ENCODE measurements at places on chromosomes 1 and 21.

DNA sequence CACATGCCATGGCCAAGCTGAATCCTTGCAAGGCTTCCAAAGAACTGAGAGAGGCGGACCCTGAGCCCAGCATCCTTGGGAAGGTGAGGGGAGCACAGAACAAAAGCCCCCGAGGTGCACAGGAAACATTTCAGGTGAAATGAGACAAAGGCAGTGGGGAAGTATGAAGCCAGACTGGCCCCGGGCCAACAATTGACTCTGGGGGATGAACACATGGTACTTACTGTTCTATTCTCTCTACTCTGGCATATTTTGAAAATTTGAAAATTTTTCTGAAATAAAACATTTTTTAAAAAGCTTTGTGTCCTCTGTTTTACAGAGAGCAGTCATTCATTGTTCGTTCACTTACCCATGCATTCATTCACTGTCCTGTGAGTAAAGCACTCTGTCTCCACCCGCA lies 77.7 kb downstream of the GRIK3 start:
- DNase-seq, result no peak

- DNase-seq, result no peak
Measured at GRCh38 chr21:45319461-45320211, 31.9 kb upstream of the POFUT2 start.

DNA sequence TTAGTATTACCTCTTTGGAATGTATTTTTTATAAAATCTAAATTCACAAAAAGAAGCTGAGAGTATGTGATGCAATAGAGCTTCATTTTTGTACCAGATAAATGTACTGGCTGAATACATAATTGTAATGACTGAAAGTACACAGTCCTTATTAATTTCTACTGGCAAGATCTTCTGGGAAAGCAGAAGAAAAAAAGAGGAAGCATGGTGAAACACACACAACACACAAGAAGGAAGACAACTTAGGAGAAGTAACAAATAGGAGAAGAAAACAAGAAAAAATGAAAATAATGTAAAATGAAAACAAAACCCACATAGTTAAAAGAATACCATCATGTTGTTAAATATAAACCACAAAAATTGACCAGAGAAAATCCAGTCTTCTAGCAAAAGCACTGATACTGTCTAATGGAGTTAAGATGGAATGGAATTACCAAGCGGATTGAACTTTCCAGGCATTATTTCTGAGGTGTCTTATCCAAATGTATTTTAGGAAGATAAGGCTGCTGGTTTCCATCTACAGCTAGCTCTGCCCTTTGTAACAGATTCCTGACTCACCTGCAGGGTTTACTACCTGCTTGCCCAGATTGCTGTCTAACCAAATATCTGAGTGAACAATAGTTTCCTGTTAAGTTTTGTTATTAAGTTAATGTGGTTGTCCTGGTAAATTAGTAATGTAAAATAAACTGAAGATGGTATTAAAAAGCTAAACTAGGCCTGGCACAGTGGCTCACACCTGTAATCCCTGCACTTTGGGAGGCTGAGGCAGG lies 4.5 kb upstream of the COP1 start:
- DNase-seq, result no peak

GRCh38 chr1:3495776-3496745 lies 41.6 kb downstream of the ARHGEF16 start:
- no peak for DNase-seq

- DNase-seq, result no peak
Measured at GRCh38 chr1:195576641-195577040, 1031.6 kb downstream of the KCNT2 start.

GRCh38 chr1:151716771-151717631 lies at the start of gene CELF3:
TSS of gene CELF3 (minus strand) at chr1:151716803. CDS start at chr1:151716020, 783 bp downstream.
- no peak for DNase-seq

DNA sequence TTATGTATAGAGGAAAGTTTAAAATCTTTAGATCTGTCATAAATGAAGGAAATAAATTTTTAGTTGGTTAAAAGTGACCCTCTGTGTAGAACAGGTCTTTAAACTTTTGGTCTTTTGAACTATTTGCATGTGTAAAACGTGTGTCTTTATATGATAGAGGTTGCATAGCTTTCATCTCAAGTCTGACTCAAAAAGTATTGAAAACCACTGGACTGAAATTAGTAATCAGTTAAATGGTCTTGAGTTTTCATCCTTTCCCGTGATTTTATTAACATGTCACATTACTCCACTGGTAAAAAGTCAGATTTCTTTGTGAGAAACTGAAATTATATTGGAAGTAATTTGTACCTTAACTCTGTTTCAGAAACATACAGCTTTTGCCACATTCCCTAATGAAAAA lies 1.8 kb downstream of the RNPC3 start:
- DNase-seq, result no peak

DNA sequence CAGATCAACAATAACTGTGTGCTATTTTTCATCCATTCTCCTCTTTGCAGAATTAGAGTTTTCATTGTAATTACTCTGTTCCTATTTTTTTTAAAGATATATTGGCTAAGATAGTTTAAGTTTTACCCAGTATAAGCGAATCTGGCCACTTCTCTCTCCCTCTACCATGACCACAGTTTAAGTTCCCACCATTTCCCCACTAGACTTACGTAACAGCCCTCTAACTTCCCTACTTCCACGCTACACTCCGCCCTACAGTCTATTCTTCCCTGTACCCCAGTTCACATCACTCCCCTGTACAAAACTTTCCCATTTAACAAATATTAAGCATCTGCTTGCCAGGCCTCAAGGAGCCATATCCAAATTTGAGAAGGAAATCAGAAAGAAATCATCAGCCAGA lies 16.5 kb downstream of the CTSK start:
- DNase-seq, result no peak

DNA sequence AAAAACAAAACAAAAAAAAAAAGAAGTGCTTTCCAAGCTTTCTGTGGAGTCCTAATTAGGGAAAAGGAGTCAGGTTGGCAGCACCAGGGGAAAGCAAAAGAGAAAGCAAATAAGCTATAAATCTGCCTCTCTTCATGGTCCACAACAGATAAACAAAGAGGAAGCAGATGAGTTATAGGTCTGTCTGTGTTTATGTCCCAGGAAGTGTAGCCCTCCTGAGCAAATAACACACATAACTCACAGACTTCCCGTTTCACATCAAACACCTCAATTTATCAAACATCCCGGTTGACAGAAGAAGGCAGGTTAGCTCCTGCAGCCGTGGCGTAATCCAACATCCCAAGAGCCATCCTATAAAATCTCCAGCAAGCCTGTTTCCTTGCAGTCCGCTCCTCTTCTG lies 5.6 kb upstream of the SLC2A5 start:
- no peak for DNase-seq

- no peak for DNase-seq
Measured at GRCh38 chr1:180208264-180208663, 21.8 kb upstream of the LHX4 start.

DNA sequence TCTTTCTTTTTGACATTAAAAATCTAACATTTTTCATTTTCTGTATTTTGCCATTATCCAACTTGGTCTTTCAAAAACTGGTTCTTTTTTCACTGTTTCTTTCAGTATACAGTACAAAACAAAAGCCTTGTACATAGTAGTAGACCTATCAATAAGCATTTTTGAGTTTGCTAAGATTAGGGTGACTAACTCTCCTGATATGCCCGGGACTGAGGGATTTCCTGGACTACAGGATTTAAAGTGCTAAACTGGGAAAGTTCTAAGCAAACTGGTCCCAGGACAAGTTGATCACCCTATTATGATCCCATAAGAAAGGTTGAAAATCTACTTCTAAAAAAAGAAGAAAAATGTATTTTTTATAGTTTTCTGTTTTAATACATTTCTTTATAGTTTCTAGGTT lies 120.9 kb downstream of the USP25 start:
- no peak for DNase-seq

DNA sequence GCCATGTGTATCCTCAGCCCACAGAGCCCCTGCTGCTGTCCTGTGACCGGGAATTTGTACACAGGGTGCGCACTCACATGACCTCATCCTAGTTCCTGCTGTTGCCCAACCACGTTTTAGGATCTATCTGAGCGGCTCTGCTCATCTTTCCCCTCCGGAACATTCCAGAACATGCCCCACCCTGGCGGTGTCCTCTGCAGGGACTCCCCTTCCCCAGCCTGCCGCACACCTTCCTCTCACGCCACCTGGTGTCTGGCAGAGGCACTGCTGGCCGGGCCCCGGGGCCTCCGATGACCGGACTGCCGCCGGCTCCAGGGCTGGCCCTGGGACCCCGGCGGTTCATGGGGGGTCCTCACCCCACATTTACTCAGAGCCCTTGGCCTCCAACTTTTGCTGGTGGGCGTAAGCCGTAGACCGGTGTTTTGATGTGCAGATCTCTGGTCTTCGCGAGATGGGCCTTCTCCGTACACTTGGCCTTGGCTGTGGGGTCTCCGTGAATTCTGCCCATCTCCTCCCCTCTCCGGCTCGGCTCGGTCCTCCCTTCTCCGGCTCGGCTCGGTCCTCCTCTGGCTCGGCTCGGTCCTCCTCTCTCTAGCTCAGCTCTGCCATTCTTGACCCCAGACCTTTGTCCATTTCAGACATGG lies 29.5 kb downstream of the ARHGEF16 start:
- peak; percentile 12 for DNase-seq

DNA sequence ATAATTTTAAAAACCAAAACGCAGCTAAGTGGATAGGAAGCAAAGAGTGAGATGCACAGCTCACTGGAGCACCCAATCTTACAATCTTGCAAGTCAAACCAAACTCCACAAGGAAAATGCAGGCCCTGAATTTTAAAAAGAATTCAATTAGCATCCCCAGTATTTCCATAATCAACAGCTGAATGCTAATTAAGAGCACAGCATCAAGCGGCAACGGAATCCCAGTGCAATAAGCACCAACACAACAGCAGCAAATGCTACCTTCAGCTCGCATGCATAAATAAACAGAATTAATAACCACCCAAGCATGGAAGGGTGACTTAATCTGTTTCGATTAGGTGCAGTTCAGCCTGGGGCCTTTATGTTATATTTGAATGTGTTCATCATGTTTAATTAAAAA lies 142.9 kb downstream of the SLC45A1 start:
- no peak for DNase-seq

DNA sequence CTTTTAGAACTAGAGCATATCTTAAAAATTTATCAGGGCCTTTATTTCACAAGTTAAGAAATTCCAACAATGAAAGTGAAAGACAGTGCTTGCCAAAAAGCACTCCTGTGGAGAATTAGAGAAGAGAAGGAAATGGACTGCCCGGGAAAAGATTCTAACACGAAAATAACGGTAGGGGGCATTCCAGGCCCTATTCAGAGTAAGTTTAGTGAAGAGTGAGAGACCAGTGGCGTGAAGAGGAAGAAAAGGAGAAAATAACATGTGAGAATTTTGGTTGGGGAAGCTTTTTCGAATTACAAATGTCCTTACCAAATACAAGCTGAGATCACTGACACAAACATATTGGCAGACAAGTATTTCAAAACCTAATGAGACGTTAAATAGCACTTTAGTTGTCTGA lies 38.4 kb upstream of the RBM34 start:
- DNase-seq, result no peak

DNA sequence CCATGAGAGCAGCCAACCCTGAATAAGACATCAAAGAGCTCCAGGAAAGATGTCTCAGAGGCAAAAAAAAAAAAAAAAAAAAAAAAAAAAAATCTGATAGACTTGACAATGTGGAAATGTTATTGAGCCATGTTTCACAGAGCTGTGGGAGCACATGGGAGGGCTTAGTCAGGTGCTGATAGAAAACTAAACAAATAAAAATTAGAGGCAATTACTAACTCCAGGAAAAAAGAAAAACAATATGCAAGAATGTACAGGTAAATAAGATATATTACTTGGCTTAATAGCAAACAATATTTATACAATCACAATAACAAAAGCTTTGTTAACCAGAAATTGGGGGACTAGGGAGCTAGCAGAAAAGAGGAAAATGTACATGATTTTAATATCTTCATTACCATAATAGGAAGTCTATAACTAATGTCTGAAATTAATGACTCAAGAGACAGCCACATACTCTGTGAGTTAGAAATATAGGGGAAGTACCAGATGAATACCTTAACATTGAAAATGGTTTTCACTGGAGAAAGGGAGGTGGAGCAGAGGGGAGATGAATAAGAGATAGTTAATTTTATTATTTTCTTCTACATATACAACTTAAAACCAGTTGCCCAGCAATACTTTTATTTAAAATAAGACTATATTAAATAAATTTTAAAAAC lies 16.9 kb upstream of the RGS16 start:
- DNase-seq, result no peak

DNA sequence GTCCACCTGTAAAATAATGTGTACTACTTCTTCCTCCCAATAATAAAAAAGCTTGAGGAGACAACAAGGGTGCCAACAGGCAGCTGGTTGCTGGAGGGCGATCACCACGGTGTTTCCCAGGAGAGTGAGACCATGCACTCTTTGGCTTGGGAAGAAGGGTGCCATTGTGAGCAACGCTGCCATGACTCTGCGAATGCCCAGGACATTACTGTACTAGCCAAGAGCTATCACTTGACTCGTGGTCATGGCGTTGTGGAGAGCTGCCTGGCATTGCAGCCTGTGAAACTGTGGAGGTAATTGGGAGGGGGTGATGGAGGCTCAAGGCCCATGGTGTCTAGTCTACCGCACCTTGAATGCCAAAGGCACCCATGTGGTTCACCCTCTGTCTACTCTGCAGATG lies 14.6 kb upstream of the PRMT2 start:
- DNase-seq, result no peak

- DNase-seq, result no peak
Measured at GRCh38 chr21:37862536-37862935, 53.7 kb downstream of the KCNJ6 start.

- no peak for DNase-seq
Measured at GRCh38 chr1:154529308-154529707, 27.1 kb upstream of the SHE start.

DNA sequence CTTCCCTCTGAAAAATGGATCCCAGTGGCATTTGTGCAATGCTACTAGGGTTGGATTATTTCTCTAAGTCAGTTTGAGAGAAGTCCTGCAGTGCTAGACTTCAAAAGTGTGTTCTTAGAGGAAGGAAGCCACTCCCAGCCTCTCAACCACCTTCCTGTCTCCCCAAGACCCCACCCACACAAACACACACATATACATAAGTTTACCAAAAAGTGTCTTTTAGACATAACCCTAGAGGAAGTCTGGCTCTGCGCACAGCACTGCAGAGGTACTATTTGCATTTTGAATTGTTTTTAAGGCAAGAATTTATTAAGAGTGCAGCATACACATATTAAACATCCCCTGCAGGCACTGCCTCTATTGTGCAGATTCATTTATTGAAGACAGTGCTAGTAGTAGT lies 127.3 kb downstream of the HHIPL2 start:
- no peak for DNase-seq

- DNase-seq, result peak; percentile 34
Measured at GRCh38 chr21:31326522-31327242, 17.4 kb downstream of the TIAM1 start.

GRCh38 chr21:30590297-30590696 lies at the start of gene KRTAP22-2:
TSS of gene KRTAP22-2 (minus strand) at chr21:30590397.
- DNase-seq, result no peak

DNA sequence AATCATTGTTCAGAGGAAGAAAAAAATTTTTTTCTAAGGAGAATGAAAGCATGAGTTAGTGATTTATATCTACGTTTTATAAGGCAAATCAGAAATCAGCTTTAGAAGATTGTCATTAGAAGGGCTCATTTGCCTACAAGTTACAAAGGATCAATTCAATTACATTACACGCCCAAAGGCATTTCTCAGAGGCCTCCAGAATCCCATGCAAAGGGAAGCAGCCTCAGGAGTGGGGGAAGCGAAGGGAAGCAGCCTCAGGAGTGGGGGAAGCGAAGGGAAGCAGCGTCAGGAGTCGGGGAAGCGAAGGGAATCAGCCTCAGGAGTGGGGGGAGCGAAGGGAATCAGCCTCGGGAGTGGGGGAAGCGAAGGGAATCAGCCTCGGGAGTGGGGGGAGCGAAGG lies 206.2 kb downstream of the GREM2 start:
- no peak for DNase-seq

- DNase-seq, result no peak
Measured at GRCh38 chr21:37546949-37547614, 180.5 kb downstream of the DYRK1A start.

Measured in stimulated activated CD4-positive, alpha-beta T cell treated with anti-CD3 and anti-CD28 coated beads, Interleukin-4, amount 100 ng/mL, for 4 hours (primary cell).